Hematopoietic multipotent progenitor cell treated with erythropoietin and hydrocortisone succinate and interleukin-3 and kit ligand, for 4 days (in vitro differentiated cells): ENCODE measurements at places on chromosomes 12 and 14.
A peak's percentile ranks its signal among the peaks of the same experiment; 100 is the strongest.

DNA sequence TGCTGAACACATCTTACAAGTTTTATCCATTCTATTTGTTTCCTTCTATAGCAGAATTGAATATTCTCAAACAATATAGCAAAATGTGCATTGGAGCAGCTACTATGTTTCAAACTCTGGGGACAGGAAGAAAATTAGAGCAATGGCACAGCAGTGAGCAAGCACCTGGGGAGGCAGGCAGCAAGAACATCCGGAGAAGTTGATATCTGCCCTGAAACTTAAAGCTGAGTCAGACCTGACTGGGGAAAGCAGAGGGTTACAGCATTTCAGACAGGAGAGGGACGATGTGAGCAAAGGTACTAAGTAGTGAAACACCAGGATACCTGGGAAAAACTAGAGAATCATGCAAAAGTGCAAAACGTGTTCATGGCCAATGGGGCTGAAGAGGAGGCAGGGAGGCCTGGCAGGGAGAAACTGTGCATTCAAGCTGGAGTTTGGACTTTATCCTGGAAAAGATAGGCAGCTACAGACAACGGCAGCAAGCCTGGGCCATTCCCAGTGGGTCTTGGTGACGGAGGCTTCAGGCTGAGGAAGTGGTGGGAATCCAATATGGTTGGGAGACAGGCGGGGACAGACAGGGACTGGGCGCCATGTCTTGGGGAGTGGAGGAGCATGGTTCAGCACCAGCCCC lies 118.0 kb upstream of the CDKN3 start:
- DNase-seq = no peak

DNA sequence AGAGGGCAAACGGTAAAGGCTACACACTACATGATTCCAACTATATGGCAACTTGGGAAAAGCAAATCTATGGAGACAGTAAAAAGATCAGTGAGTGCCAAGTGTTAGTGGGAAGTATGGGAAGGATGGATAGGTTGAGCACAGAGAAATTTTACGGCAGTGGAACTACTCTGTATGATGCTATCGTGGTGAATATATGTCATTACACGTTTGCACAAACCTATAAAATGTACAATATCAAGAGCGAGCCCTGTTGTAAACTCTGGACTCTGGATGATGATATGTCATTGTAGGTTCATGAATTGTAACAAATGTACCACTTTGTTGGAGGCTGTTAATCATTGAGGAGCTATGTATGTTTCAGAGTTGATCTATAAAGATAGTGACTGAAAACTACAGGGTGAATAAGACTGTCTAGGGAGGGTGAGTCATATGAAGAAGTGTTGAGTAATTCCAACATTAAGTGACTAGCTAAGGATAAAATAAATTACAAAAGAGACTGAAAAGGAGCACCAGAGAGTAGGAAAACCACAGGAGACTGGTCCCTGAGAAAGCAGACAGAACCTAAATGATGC lies 349.2 kb upstream of the LMO3 start:
- no peak for DNase-seq

DNA sequence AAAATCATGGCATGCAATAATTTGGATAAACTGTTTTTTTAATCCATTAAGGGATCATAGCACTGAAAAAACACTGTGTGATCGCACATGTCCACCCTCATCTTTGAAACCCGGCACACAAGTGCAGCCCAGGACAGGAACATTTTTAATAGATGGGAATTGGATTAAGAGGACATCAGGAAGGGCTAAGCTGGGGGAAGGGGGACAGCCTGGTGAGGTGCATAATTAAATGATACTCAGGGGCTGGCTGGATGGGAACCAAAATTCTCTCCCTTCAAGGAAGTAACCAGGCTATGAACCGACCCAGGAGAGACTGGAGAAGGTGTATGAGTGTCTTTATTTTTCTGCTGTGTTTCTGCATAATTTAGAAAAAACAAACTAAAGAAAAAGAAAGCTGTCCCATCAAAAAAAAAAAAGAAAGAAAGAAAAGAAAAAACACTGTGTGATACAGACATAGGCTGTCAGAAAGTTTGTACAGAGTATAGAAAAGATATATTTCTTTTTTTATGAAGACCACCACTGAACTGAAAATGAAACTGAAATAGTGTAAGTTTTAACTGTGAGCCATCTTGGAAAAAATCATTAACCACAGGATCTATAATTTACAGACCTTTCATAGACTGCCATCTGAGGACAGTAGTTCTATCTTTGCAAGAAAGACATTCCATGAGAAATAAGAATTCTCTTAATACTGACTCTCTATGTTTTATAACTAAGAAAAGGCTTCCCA lies 75.1 kb upstream of the SLC38A4 start:
- no peak for DNase-seq

DNA sequence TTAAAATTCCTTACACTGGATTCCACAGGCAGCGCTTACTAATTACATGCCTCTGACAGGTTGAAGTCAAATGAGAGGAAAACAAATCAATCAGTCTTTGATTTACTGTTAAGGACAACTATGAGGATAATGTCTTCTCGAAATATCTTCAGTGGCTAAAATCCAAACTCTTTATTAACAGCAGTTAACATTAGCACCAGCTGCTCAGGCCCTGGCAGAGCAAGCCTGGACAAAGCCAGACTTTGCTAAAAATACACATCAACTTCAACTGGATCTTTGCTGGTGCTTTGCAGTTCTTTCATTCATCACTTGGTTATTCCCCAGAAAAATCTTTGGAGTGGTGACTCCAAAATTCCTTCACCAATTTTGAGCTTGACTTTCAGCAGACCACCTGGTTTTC lies 98.7 kb downstream of the HECTD4 start:
- no peak for DNase-seq

DNA sequence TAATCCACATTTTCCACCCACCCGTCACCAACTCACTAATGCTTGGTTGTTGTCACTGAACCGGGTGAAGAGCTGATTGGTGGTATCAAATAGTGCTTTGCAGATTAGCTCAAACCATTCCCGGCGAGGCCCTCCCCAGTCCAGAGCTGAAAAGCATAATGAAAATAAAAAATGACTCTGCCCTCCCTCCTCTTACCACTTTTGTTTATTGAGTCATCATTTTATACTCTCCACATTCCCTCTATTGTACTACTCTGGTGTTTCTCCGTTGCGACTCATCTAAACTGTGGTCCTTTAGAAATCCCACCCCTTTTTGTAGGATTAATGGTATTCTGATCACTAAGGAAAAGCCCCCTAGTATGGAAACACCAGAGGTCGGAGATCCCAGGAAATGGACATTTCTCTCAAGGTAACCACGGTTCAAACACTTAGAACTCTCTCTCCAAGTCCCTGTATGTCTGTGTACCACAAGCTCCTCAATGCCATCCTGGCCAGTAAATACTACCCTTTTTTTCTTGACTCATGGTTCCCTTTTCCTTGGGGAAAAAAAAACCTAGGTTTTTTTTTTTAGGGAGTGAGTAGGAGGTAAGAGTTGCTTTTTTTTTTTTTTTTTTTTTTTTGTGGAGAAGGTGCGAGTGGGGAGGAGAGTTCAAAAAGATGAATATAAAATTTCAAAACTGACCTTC lies 42.0 kb downstream of the AREL1 start:
- DNase-seq = no peak

GRCh38 chr14:101599234-101599885 lies 38.1 kb downstream of the DIO3 start:
- DNase-seq = no peak

- DNase-seq = no peak
Observed at GRCh38 chr14:61454545-61454944, 133.2 kb downstream of the PRKCH start.

- peak; percentile 67 for DNase-seq
Observed at GRCh38 chr12:93223440-93224426, 154.0 kb upstream of the NUDT4 start.

- DNase-seq = no peak
Observed at GRCh38 chr12:132152953-132153352, 8.7 kb downstream of the NOC4L start.

DNA sequence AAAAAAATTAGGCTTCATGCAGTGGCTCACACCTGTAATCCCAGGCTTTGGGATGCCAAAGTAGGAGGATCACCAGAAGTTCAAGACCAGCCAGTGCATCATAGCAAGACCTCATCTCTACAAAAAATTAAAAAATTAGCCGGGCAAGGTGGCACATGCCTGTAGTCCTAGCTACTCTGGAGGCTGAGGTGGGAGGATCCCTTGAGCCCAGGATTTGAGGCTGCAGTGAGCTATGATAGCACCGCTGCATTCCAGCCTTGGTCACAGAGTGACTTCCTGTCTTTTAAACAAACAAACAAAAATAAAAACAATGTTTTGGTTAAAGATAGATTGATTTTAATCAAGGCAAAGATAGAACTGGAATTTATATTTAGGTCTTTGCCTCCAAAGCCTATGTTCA lies 60.6 kb downstream of the WNK1 start:
- no peak for DNase-seq

DNA sequence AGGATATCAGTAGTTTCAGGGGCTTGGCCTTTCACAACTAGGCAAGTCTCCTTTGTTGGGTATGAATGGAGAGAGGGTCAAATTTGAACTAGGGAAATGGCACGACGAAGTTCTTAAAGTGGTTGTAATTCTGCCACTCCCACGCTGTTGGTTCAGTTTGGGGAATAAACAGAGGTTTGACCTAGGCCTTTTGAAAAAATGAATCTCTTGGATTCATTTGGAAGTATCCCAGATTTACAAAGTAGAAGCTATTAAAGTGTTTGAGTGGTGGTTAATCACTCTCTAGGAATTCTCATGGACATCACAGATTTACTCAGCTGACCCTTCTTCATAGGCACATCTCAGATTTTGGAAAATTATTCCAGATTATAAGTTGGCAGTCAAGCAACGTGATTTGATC lies 14.8 kb downstream of the BATF start:
- DNase-seq = no peak

DNA sequence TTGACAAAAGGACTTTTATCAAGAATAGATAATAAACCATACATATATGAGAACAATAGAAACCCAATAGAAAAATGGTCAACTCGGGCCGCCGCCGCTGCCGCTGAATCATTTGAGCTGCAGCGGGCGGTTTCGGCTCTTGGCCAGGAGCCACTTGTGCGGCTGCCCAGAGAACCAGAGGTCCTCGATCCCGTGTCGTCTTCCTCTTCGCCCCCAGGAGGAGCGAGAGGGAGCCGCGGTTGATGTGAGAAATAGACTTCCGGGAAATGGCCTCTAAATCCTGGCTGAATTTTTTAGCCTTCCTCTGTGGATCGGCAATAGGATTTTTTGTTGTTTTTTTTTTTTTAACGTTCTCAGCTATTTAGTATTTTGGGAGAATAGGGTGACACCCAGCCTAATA lies 44.8 kb downstream of the CPSF6 start:
- DNase-seq = peak; percentile 92

DNA sequence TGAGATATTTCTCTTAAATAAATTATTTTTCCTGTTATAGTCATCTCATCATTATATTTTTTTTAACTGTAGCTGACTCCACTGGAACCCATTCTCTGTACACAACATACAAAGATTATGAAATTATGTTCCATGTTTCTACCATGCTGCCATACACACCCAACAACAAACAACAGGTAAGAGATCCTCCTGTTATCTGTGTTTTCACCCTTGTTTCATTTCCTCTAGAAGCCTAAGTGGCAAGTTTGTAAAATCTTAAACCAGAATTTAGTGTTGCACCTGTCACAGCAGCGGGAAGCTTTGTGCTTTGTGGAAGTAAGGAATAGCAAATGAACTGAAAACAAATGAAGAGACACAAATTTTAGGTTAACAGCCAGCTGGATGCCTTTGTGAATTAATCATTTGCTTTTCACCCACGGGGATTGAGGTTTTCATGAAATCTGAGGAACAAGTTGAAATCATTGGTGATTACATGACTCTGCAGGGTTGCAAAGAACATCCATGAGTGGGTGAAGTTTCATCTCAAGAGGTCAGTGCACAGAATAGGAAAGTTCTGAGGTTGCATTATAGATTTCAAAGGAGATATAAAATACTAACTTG lies 273.9 kb upstream of the RGS6 start:
- DNase-seq = no peak

DNA sequence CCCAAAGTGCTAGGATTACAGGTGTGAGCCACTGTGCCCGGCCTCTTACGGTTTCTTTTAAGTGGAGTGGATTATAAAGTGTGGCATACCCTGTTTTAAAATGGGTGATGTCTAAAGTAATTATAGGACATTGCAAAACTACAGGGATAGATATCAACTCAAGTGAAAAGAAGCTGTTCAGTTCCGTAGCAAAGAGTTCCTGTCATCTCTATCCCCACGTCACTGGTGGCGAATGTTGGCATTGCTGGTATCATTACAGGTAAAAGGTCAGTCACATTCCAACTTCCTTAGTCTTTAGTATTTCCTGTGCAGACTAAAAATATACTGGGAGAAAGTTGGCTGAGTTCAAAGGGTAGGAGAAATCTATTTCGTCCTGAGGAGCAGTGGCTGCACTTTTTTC lies 95.6 kb upstream of the SLC38A2 start:
- no peak for DNase-seq

DNA sequence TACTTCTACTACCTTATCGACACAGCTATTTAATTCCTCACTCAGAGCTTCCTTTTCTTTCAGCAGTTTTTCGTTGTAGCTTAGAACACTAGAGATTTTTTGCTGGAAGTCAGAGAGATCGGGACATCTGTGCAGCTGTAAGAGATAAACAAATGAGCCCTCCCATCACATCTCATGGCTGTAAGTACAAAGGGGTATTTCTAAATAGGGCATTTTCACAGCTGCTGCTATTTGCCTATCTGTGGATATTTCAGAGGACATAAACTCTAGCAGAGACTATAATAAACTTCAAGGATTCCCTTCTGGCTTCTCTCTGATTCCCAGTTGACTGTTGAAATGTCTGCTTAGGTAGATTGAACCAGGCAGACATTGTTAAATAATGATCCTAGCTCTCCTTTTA lies 76.1 kb upstream of the SAV1 start:
- DNase-seq = no peak

DNA sequence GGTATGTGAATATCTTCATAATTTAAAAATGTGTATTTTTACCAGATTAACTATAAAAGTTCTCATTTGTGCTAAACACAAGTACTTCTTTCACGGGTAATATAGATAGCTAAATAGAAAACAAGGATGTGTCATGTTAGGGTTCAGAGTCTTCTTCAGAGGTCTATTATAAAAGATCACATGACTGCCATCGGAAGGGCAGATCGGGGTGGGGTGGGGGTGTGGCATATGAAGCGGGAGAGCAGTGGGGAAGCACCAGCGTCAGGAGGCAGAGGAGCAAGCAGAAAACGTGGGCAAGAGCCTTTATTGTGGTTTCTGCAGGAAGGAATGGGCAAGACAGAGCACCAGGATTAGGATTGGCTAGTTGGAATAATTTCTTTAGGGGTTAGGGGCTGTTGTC lies 63.7 kb upstream of the DNM1L start:
- no peak for DNase-seq

GRCh38 chr14:51004352-51004800 lies 60.1 kb upstream of the PYGL start:
- DNase-seq = no peak
